ENCODE measurements at places on chromosomes 6 and 20. TPM values are rescaled to one million over a fixed set of nuclear protein-coding genes. Genes with fewer than 3 reads are reported as not detected.
A peak's percentile ranks its signal among the peaks of the same experiment; 100 is the strongest.

GRCh38 chr6:71289039-71289801 lies 609 bp downstream of the OGFRL1 start:
- peaks cover 37% of the 10 kb centered on the region for H3K4me1 ChIP-seq
- H3K27ac ChIP-seq, result peak overlapping the region; percentile 49
- peak; percentile 42 for DNase-seq
- peaks cover 15% of the 10 kb centered on the region for H3K36me3 ChIP-seq
- no peaks in the 10 kb centered on the region for H3K27me3 ChIP-seq
- peak overlapping the region; percentile 81 for H3K4me3 ChIP-seq

DNA sequence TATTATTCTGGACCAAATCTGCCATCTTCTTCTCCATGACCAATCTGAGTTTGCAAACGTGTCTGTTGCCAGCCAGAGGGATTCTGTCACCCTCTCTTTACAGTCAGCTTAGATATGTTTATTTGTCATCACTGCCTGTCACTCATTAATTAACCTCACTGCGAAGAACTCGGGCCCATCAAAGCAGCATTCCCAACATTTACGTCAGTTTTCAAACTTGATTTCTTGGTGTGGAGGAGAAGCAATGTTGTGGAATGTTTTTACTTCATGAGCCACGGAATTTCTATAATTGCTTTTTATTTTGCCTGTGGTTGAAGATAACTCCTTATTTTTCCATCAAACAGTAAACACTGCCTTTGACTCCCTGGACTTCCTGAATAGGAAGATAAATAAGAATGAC lies 91.8 kb upstream of the CNKSR3 start:
- no peak overlapping the region for H3K27ac ChIP-seq
- no peak overlapping the region for H3K4me3 ChIP-seq
- no peaks in the 10 kb centered on the region for H3K27me3 ChIP-seq
- no peak for DNase-seq
- no peaks in the 10 kb centered on the region for H3K36me3 ChIP-seq

The MKKS gene
- total RNA-seq, result 7.1 TPM

DNA sequence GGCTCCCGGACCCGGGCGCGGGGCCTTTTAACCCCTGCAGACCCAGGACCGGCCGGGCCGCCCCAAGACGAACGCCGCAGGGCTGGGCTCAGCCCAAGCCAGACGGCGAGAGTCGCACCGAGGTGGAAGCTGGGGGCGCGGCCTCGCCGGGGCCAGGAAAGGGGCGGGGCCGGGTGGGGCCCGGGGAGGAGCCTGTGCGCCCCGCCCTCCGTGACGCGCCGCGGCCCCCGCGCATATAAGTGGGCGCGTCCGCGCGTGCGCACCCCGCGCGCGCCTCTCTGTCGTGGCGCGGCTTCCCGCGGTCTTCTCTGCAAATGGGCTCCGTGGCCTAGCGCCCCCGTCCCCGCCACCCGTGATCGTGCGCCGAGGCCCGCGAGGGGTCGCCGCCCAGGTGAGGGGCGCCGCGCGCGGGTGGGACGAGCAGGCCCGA lies at the start of gene PPDPF:
PPDPF (plus strand) TSS at position 262 of the 430 bp plus-strand sequence. CDS start 544 bp downstream, outside the sequence.
- peak within 1 kb of the TSS; percentile 56 for H3K27ac ChIP-seq
- H3K4me3 ChIP-seq, result peak within 1 kb of the TSS; percentile 83
- DNase-seq, result peak; percentile 85
- H3K4me1 ChIP-seq, result peaks cover 6% of the 10 kb centered on the region

The HSPA12B gene
- not detected for total RNA-seq

The OXT gene
- 0.47 TPM for total RNA-seq

The SLC22A16 gene
- total RNA-seq, result not detected

DNA sequence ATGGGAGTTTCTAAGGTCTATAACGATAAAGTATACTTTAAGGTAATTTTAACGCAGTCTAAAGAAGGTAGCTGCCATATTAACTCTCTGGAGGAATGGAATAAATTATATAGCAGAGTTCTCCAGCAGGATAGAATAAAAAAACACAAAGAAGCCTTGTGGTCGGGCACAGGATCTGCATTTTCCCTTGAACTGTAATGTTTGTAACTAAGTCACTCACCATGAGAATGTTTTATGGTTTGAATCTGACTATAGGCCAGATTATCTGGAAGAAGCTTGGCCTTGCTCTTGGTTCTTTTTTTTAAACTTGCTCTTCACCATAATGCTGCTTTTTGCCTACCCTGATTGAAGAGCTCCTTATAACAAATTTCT lies 238.8 kb upstream of the NOX3 start:
- H3K4me1 ChIP-seq, result no peaks in the 10 kb centered on the region
- H3K27me3 ChIP-seq, result no peaks in the 10 kb centered on the region
- H3K27ac ChIP-seq, result no peak overlapping the region
- no peak for DNase-seq
- H3K36me3 ChIP-seq, result no peaks in the 10 kb centered on the region

DNA sequence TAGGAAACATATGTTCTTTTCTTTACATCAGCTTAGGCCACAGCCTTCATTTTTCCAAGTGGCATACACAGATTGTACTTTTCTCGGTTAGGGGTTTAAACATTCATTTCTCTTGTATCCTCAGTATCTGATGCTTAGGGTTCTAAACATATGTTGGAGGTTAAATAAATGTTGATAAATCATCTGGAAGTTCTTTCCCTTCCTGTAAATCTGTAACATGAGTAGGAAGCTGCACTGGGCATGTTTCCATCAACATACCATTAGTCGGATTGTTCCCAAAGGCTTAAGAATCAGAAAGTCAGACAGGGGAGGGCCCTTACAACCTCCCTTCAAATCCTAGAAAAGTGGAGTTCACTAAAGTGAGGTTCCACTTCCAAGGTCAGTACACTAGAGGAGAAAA lies 54.8 kb upstream of the BCLAF1 start:
- H3K4me1 ChIP-seq, result no peaks in the 10 kb centered on the region
- no peak overlapping the region for H3K27ac ChIP-seq
- H3K36me3 ChIP-seq, result no peaks in the 10 kb centered on the region
- peaks cover 1% of the 10 kb centered on the region for H3K27me3 ChIP-seq
- no peak overlapping the region for H3K4me3 ChIP-seq
- no peak for DNase-seq

The SRSF12 gene
- total RNA-seq, result 0.78 TPM

GRCh38 chr20:53149890-53150205 lies 177.7 kb downstream of the TSHZ2 start:
- H3K27ac ChIP-seq, result no peak overlapping the region
- no peak overlapping the region for H3K4me3 ChIP-seq
- DNase-seq, result no peak

- no peak for DNase-seq
- no peak overlapping the region for H3K27ac ChIP-seq
- H3K4me3 ChIP-seq, result no peak overlapping the region
- peaks cover 5% of the 10 kb centered on the region for H3K36me3 ChIP-seq
- H3K27me3 ChIP-seq, result no peaks in the 10 kb centered on the region
Observed at GRCh38 chr6:159608961-159609651, 83.9 kb downstream of the SOD2 start.

DNA sequence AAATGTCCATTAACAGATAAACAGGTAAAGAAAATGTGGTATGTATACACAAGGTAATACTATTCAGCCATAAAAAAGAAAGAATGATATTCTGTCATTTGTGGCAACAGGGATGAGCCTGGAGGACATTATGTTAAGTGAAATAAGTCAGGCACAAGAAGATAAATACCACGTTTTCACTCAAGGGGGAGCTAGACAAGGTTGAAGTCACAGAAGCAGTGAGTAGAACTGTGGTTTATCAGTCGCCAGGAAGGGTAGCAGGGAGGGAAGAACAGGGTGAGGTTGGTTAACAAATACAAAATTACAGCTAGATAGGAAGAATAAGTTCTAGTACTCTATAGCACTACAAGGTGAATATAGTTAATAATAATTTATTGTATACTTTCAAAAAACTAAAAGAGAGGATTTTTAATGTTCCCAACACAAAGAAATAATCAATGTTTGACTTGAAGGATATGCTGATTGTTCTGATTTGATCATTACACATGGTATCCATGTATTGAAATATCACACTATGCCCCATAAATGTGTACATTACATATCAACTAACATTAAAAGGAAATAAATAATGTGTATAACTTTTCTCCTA lies 21.1 kb downstream of the RTN4IP1 start:
- DNase-seq, result no peak
- no peak overlapping the region for H3K27ac ChIP-seq
- H3K36me3 ChIP-seq, result peaks cover 8% of the 10 kb centered on the region
- no peaks in the 10 kb centered on the region for H3K27me3 ChIP-seq
- H3K4me1 ChIP-seq, result peaks cover 9% of the 10 kb centered on the region
- no peak overlapping the region for H3K4me3 ChIP-seq

DNA sequence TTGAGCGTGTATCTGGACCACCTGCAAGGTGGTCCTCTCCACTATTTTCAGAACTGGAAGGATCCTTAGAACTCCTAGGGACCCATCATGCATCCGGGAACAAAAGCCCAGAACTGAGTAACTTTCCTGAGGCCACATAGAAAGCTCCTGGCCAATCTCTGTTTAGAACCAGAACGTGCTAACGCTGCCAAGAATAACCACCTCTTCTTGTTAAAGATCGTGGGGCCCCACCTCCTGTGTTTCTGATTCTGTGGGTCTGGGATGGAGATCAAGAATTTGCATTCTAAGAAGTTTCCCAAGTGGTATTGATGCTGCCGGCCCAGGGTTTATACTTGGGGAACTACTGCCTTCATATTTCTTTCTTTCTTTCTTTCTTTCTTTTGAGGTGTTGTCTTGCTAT lies 13.3 kb downstream of the CD40 start:
- H3K27me3 ChIP-seq, result peaks cover 40% of the 10 kb centered on the region
- no peak overlapping the region for H3K27ac ChIP-seq
- no peak overlapping the region for H3K4me3 ChIP-seq
- peaks cover 1% of the 10 kb centered on the region for H3K4me1 ChIP-seq

- no peak overlapping the region for H3K4me3 ChIP-seq
- H3K27me3 ChIP-seq, result no peaks in the 10 kb centered on the region
- H3K27ac ChIP-seq, result no peak overlapping the region
- no peak for DNase-seq
Observed at GRCh38 chr6:14458669-14459266, 341.2 kb downstream of the CD83 start.

GRCh38 chr20:49794336-49795134 lies 18.1 kb upstream of the SLC9A8 start:
- DNase-seq, result no peak
- H3K27me3 ChIP-seq, result peaks cover 33% of the 10 kb centered on the region
- no peak overlapping the region for H3K27ac ChIP-seq
- peaks cover 2% of the 10 kb centered on the region for H3K4me1 ChIP-seq
- no peak overlapping the region for H3K4me3 ChIP-seq

The CDH26 gene
- 0.66 TPM for total RNA-seq

GRCh38 chr20:45174434-45175364 lies at the start of gene PI3:
TSS of gene PI3 (plus strand) at chr20:45174902. CDS start at chr20:45174923, 21 bp downstream.
- H3K4me1 ChIP-seq, result peaks cover 3% of the 10 kb centered on the region
- no peak for DNase-seq
- no peak within 1 kb of the TSS for H3K4me3 ChIP-seq
- H3K27ac ChIP-seq, result no peak within 1 kb of the TSS
- no peaks in the 10 kb centered on the region for H3K36me3 ChIP-seq

DNA sequence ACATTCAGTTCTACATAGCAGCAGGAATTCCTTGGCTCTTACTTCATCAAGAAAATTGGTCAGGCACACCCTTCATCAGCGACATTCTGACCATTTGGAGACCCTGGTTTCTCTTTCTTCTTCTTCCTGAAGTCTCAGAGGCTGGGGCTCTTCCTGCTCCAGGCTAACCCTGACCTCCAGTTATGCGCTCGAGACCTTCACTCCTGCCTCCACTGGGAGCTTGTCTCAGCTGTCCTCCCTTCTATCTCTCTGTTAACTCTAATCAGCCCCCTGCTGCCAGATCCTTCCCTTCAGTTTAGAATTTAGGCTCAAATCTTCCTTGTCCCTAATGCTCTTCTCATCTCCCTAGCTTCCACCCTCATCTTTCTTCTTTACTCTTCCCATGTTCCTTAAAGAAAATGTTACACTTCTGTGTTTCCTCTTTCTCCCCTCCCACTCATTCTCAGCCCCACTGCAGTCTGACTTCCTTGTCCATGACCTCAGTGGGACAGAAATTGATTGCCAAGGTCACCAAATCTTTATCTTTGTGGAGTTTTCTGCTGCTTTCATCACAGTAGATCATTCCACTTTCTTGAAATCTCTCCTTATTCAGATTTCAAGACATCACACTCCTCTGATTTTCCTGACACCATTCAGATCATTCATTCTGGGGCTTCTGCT lies 8.4 kb upstream of the HLA-DOA start:
- DNase-seq, result no peak
- H3K36me3 ChIP-seq, result no peaks in the 10 kb centered on the region
- H3K27ac ChIP-seq, result no peak overlapping the region
- H3K4me1 ChIP-seq, result peaks cover 8% of the 10 kb centered on the region

GRCh38 chr20:51116765-51117686 lies 94.1 kb upstream of the KCNG1 start:
- H3K27ac ChIP-seq, result no peak overlapping the region
- no peak overlapping the region for H3K4me3 ChIP-seq
- H3K4me1 ChIP-seq, result peaks cover under 1% of the 10 kb centered on the region
- peaks cover 37% of the 10 kb centered on the region for H3K27me3 ChIP-seq
- no peaks in the 10 kb centered on the region for H3K36me3 ChIP-seq

GRCh38 chr6:143959927-143960326 lies 48.1 kb downstream of the PLAGL1 start:
- DNase-seq, result no peak
- H3K4me3 ChIP-seq, result no peak overlapping the region
- no peaks in the 10 kb centered on the region for H3K27me3 ChIP-seq
- H3K27ac ChIP-seq, result no peak overlapping the region
- no peaks in the 10 kb centered on the region for H3K36me3 ChIP-seq

DNA sequence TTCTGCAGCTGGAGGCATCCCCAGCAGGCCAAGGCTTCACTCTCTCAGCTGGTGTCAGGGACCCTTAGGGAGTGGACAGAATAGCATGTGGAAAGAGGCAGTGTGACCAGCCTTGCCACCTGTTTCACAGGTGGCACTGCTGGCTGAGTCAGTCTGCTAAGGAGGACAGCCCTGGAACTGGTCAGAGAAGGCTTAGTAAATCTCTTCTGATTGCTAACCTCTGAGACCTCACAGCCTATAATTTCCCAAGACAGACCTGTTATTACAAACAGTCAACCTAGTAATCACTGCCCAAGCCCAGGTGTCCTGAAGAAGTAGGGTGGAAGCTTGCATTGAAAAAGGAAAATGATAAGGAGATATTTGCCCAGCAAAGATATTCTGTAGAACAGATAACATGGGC lies 26.4 kb upstream of the PAQR8 start:
- H3K4me1 ChIP-seq, result peaks cover 69% of the 10 kb centered on the region
- peak overlapping the region; percentile 14 for H3K27ac ChIP-seq
- H3K4me3 ChIP-seq, result no peak overlapping the region
- H3K27me3 ChIP-seq, result no peaks in the 10 kb centered on the region

- H3K27me3 ChIP-seq, result no peaks in the 10 kb centered on the region
- no peaks in the 10 kb centered on the region for H3K36me3 ChIP-seq
- peak overlapping the region; percentile 21 for H3K27ac ChIP-seq
- H3K4me3 ChIP-seq, result no peak overlapping the region
Observed at GRCh38 chr20:2386516-2387179, 5.9 kb downstream of the TGM6 start.

All from activated naive CD8-positive, alpha-beta T cell treated with anti-CD3 and anti-CD28 coated beads for 36 hours (primary cell).